ENCODE measurements at places on chromosomes 16 and 17. TPM values are rescaled to one million over a fixed set of nuclear protein-coding genes. Genes with fewer than 3 reads are reported as not detected.

GRCh38 chr16:51524555-51525373 lies 373.7 kb upstream of the SALL1 start:
- DNase-seq, result peak; percentile 51

GRCh38 chr17:78559749-78560368 lies 17.3 kb downstream of the DNAH17 start:
- no peak for DNase-seq

DNA sequence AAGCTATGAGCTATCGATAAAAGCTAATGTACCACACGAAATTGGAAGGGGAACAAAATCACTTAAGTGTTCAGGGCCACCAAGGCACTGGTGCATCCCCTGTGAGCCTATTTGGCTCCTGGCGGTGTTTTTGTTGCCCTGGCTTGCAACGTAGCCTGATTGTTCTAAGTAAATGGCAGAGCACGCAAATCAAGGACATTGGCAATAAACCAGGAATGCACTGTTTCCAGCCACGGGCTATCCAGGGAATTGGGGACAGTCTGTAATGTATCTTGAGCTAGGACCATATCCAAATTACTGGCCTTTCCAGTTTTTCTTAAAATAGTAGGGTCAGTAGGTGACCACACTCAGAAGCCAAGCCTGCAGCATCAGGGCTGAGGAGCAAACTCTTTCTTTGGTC lies 734.0 kb downstream of the MAF start:
- DNase-seq, result no peak

- DNase-seq, result no peak
Observed at GRCh38 chr17:50844117-50844700, 8.8 kb downstream of the WFIKKN2 start.

DNA sequence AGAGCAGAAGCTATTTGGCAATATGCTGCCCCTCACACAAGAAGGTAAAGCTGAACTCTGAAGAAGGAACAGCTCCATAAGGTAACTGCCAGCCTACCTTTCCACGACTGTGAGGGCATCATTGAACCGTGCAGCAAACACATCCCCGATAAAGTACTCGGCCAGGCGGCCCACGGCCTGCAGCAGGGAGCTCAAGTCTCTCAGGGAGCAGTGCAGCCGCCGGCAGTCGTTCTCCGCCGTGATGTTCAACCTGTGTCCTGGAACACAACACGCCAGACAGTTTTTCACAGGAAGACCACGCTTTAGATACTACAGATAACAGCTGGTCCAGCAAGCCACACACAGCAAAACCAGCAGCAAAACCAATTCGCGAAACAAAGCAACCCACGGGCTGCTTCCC lies 62.1 kb upstream of the GSG1L start:
- DNase-seq, result no peak

DNA sequence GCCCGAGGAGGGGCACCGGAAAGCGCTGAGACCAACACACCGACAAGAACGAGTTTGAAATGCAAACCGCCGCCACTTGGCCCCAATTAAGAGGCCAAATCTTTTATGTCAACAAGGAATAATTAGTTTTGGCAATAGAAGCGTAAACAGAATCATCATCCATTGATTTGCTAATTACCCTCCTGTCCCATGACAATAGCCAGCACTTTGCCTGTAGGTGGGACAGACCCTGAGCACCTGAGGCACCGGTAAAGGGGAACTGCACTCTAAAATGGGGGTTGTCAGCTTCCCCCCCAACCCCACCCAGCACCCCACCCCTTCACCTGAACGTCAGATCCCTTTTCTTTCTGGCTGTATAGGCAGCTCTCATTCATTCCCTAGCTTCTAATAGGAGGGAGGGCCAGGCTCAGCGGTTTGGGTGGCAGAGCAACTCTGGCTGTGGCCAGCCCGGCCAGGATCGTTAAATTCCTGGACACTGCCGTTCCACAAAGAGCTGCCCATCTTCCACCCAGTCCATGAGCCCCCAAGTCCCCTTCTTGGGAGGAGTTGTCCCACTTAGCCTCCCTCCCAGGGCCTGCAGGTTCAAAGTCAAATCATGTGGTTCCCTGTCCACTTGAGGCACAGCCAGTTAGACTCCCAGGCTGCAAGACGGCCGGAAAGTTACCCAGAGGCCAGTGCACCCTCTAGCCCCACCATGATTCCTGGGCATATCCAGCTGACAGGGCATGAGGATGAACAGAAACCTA lies 45.8 kb downstream of the WNT3 start:
- DNase-seq, result no peak

Gene CDH1
- total RNA-seq, result 39.7 TPM

Gene AOC2
- 1.5 TPM for total RNA-seq

Gene LRRC37B
- total RNA-seq, result 17.1 TPM

Gene FAM83G
- total RNA-seq, result 5.1 TPM

Gene YBX2
- 1.8 TPM for total RNA-seq

Gene DOK4
- 14.0 TPM for total RNA-seq

Measured in ovary (tissue), 10 donors.